ENCODE measurements at places on chromosomes 5 and 9. TPM values are rescaled to one million over a fixed set of nuclear protein-coding genes. Genes with fewer than 3 reads are reported as not detected.
A peak's percentile ranks its signal among the peaks of the same experiment; 100 is the strongest.

DNA sequence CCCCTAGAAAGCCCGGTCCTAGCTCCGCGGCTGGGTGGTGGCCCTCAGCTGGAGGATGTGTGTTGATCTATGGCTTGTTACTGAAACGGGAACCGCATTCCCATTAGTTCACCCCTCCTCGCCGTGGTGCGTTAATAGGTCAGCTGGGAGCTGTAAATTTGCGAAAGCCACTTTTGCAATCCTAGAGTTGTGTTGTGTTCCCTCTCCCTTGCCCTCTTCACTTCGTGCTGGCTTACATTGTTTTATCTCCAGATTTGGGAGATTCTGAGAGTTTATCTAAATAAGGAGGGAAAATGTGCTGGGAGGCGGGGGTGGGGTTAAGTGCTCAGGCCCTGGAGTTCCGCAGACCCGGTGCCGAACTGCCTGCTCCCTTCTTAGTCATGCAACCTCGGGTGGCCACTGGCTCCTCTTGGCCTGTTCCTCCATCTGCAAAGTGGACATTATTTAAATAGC is 62.8 kb downstream of the HMCN2 start:
- no peak for DNase-seq
- H3K36me3 ChIP-seq, result no peaks in the 10 kb centered on the region
- no peaks in the 10 kb centered on the region for H3K4me1 ChIP-seq
- peaks cover 16% of the 10 kb centered on the region for H3K27me3 ChIP-seq
- H3K4me3 ChIP-seq, result no peak overlapping the region
- H3K27ac ChIP-seq, result no peak overlapping the region

DNA sequence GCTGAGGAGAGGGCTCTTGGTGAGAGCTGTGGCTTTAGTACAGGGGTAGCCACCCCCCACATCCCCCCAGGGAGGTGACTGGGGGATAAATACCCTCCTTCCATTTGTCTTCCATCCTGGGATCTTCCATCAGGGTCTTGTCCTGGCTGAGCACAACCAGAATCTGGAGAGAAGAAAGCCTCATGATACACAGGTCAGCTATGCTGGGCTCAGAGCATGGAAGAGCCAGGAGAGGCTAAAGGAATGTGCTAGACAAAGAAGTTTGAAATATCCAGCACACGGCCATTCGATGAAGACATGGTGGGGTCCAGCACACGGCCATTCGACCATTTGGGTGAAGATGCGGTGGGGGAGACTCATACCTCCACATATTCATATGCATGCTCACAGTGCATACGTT is 30.0 kb downstream of the ROPN1L start:
- H3K27me3 ChIP-seq, result peaks cover 7% of the 10 kb centered on the region
- no peak overlapping the region for H3K27ac ChIP-seq
- DNase-seq, result no peak
- H3K4me3 ChIP-seq, result no peak overlapping the region
- H3K36me3 ChIP-seq, result no peaks in the 10 kb centered on the region

DNA sequence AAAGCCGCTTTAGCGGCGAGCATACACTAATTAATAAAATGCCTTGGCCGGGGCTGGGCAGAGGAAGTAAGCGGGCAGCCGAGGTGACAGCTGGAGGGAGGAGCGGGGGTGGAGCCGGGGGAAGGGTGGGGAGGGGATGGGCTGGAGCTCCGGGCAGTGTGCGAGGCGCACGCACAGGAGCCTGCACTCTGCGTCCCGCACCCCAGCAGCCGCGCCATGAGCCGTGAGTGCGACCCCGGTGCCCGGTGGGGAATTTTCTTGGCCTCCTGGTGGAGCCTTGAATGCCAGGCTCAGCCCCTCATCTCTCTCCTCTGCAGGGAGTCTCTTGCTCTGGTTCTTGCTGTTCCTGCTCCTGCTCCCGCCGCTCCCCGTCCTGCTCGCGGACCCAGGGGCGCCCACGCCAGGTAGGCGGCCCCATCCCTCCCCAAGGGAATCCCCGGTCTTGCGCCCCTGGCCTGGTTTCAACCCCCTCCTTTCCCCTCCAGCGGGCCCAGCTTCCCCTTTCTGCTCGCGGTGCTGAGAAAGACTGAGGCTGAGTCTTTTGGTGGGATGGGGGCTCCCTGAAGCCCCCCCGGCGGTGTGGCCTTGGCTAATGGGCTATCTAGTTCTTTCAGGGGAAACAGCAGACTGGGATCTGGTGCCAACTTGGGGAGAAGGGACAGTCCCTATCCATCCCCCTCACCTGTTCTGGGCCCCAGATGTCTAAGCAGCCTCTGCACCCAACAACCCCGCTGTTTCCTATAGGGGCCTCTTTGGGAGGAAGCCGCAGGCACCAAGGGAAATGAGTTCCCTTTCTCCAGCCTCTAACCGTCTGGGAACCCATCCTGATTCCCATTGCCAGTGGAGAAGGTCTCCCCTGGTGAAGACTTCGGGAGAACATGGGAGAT is at the start of gene PTGS1:
PTGS1 (plus strand) TSS at position 156 of the 887 bp plus-strand sequence; CDS start at position 217, 61 bp downstream.
- H3K27ac ChIP-seq, result no peak within 1 kb of the TSS
- H3K27me3 ChIP-seq, result peaks cover 26% of the 10 kb centered on the region
- no peak for DNase-seq

DNA sequence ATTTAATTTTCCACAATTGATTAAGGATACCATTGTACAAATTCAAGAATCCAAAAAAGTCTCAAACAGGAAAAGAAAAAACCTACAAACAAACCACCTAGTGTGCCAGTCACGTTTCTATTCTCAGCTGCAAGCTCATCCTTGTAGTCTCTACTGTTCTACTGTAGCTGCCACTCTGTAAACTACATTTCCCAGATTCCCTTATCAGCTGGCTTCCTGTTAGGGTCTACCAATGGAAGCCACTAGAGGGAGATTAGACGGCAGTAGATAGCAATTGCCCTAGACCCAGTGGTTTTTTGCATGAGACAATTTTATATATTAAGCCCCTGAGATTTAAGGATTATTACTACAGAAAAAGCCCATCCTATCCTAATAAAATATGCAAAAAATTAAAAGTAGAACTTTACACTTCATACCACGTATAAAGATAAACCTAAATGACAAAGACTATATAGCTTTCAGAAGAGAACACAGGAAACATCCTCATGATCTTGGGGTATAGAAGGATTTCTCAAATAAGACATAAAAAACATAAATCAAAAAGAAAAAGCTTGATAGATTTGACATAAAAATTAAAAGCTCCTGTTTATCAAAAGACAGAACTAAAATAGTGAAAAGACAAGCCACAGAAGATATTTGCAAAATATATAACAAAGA is 37.4 kb downstream of the P4HA2 start:
- no peak overlapping the region for H3K4me3 ChIP-seq
- H3K27me3 ChIP-seq, result peaks cover 3% of the 10 kb centered on the region
- no peak for DNase-seq
- no peak overlapping the region for H3K27ac ChIP-seq
- peaks cover 10% of the 10 kb centered on the region for H3K4me1 ChIP-seq
- peaks cover 34% of the 10 kb centered on the region for H3K36me3 ChIP-seq

DNA sequence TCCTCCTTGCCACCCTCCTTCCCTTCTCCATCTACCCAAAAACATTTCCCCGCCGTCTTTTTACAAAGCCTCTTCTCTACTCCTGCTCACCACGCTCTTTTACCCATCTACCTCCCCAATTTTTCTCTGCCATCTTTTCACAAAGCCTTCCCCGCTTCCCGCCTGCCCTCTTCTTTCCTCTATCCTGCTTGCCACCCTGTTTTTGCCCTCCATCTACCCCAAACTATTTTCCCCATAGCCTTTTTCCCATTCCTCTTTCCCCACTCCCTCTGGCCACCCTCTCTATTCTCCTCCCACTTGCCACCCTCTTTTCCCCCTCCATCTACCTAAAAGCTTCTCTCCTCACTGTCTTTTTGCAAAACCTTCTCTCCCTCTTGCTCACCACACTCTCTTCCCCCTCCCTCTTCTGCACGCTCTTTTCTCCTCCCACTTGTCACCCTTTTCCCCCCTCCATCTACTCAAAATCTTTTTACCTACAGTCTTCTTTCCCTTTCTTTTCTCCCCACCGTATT is 19.4 kb upstream of the TRIM52 start:
- H3K27me3 ChIP-seq, result peaks cover 9% of the 10 kb centered on the region
- H3K4me3 ChIP-seq, result no peak overlapping the region
- no peaks in the 10 kb centered on the region for H3K4me1 ChIP-seq
- no peak overlapping the region for H3K27ac ChIP-seq
- H3K36me3 ChIP-seq, result no peaks in the 10 kb centered on the region

DNA sequence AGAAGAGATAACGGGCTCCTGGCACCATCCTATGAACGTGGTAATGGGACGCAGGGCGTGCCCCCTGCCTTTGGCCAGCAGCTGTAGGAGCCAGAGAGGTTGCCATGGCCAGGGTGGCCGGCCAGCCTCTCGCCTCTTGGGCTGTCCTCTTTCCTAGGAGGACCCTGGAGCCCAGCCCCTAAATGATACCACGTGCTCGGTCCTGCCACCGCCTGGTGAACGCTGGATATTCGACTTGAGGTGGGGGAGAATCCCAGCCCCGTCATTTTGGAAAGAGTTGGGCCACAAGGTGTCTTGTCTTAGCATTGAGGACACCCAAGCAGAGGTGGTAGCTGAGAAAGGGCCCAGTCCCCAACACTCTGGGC is 391 bp upstream of the NRG2 start:
- no peaks in the 10 kb centered on the region for H3K36me3 ChIP-seq
- peaks cover 5% of the 10 kb centered on the region for H3K4me1 ChIP-seq
- no peak overlapping the region for H3K27ac ChIP-seq
- peaks cover 62% of the 10 kb centered on the region for H3K27me3 ChIP-seq
- H3K4me3 ChIP-seq, result peak overlapping the region; percentile 20

DNA sequence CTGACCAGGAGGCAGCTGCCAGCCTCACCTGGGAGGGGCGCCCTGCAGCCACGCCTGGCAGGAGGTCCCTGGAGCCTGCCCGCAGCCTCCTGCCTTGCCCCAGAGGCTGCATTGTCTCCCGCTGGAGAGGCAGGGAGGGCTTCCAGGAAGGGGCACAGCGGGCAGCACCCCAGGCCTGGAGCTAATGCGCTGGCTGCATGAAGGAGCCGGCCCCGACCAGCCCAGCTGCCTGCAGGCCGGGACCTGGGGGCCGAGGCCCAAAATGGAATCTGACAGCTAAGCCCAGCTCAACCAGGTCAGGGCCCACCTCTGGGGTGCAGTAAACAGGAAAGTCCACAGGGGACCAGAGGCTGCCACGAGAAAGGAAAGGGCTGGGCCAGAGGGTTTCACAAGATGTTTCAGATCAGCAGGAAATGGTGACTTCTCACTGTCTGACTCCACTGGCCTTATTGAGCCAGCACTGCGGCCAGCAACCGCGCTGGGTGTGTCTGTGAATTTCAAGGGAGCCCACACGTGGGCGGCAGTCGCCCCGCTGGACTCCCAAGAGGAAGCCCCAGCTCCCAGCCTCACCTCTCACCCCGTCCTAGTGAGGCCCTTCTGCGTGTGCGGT is 18.6 kb upstream of the NOTCH1 start:
- H3K36me3 ChIP-seq, result no peaks in the 10 kb centered on the region
- H3K4me3 ChIP-seq, result no peak overlapping the region
- H3K27me3 ChIP-seq, result no peaks in the 10 kb centered on the region

DNA sequence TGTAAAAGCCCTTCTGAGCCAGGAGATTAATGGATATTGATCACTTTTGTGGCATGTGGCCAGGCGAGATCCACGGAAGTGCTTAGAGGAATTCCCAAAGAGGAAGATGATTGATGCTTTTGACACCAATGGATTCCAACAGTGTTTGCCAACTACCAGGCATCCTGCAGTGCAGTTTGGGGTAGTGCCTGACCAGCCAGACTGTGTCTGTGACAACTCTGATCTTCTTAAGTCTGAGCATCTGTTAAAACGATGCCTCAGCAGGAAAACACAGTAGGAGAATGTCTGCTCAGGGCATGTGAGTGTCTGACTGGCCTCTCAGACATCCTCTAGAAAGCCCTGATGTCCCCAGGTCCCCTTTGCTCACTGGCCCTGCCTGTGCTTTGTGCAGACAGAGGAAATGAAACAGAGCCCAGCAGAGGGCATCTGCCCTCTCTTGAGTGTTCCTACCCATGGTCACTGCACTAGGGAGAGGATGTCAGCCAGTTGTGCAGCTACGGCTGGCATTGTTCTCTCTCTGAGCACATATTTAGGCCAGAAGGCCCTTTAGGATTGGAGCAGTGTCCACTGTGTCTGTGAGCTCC is 57.0 kb downstream of the TRPC7 start:
- DNase-seq, result no peak
- H3K27me3 ChIP-seq, result peaks cover 2% of the 10 kb centered on the region
- no peak overlapping the region for H3K27ac ChIP-seq
- H3K4me1 ChIP-seq, result no peaks in the 10 kb centered on the region
- no peaks in the 10 kb centered on the region for H3K36me3 ChIP-seq

- H3K36me3 ChIP-seq, result no peaks in the 10 kb centered on the region
- no peaks in the 10 kb centered on the region for H3K4me1 ChIP-seq
- no peak overlapping the region for H3K4me3 ChIP-seq
- no peak overlapping the region for H3K27ac ChIP-seq
- no peak for DNase-seq
Observed at GRCh38 chr9:126128494-126129142, 198.0 kb upstream of the MVB12B start.

- no peaks in the 10 kb centered on the region for H3K4me1 ChIP-seq
- no peak overlapping the region for H3K4me3 ChIP-seq
- DNase-seq, result no peak
- H3K27me3 ChIP-seq, result no peaks in the 10 kb centered on the region
- H3K36me3 ChIP-seq, result no peaks in the 10 kb centered on the region
Observed at GRCh38 chr5:42377496-42377895, 45.7 kb upstream of the GHR start.

DNA sequence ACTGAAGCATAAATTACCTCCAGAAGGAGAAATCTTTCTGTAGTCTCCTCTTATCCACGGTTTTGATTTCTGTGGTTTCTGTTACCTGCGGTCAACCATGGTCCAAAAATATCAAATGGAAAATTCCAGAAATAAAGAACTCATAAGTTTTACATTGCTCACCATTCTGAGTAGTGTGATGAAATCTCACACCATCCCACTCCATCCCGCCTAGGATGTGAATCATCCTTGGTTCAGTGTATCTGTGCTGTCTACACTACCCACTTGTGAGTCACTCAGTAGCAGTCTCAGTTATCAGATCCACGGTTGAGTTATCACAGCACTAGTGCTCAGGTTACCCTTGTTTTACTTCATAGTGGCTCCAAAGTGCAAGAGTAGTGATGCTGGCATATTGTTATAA is 371.2 kb downstream of the NFIB start:
- H3K27ac ChIP-seq, result no peak overlapping the region
- H3K36me3 ChIP-seq, result no peaks in the 10 kb centered on the region
- H3K27me3 ChIP-seq, result no peaks in the 10 kb centered on the region

- H3K27ac ChIP-seq, result no peak overlapping the region
- no peaks in the 10 kb centered on the region for H3K27me3 ChIP-seq
- no peak for DNase-seq
- H3K4me3 ChIP-seq, result no peak overlapping the region
Observed at GRCh38 chr9:127808347-127809001, 5.8 kb downstream of the FPGS start.

- H3K36me3 ChIP-seq, result no peaks in the 10 kb centered on the region
- DNase-seq, result peak; percentile 50
- no peak overlapping the region for H3K4me3 ChIP-seq
- H3K27me3 ChIP-seq, result no peaks in the 10 kb centered on the region
Observed at GRCh38 chr9:133782157-133783130, 44.3 kb upstream of the SARDH start.

The PCDHGA11 gene
- 0.39 TPM for total RNA-seq

The FGFR4 gene
- total RNA-seq, result 1.2 TPM

The RPL7A gene
- total RNA-seq, result 2,588 TPM

The RAD23B gene
- total RNA-seq, result 145 TPM

The OGN gene
- total RNA-seq, result not detected

The QRFP gene
- total RNA-seq, result not detected
